ENCODE measurements at places on chromosomes 1 and 21. TPM values are rescaled to one million over a fixed set of nuclear protein-coding genes. Genes with fewer than 3 reads are reported as not detected.

Gene ELF3
- total RNA-seq, result 74.4 TPM

Gene UCK2
- 23.8 TPM for total RNA-seq

Gene CYP4B1
- 73.3 TPM for total RNA-seq

Gene ADAMTS5
- 3.0 TPM for total RNA-seq

Gene MAP3K21
- 76.1 TPM for total RNA-seq

Gene EPRS1
- total RNA-seq, result 41.9 TPM

Gene GPR61
- 1.2 TPM for total RNA-seq

Gene NEGR1
- 7.6 TPM for total RNA-seq

Gene AGT
- 12.0 TPM for total RNA-seq

Gene KCNJ9
- total RNA-seq, result 0.51 TPM

Gene SNRPE
- total RNA-seq, result 18.8 TPM

Gene FLG
- 13.6 TPM for total RNA-seq

Gene BECN2
- not detected for total RNA-seq

Gene KCNN3
- total RNA-seq, result 3.0 TPM

Gene LHX8
- total RNA-seq, result 0.74 TPM

Measured in prostate gland (tissue), 2 donors.